ENCODE measurements at places on chromosomes 6 and 20.
A peak's percentile ranks its signal among the peaks of the same experiment; 100 is the strongest.

- no peak for DNase-seq
Observed at GRCh38 chr6:151111670-151112069, 128.1 kb upstream of the AKAP12 start.

- peak; percentile 28 for DNase-seq
Observed at GRCh38 chr6:120378582-120379220, 955.6 kb downstream of the TBC1D32 start.

- DNase-seq = no peak
Observed at GRCh38 chr6:152100183-152100618, 292.7 kb downstream of the ESR1 start.

DNA sequence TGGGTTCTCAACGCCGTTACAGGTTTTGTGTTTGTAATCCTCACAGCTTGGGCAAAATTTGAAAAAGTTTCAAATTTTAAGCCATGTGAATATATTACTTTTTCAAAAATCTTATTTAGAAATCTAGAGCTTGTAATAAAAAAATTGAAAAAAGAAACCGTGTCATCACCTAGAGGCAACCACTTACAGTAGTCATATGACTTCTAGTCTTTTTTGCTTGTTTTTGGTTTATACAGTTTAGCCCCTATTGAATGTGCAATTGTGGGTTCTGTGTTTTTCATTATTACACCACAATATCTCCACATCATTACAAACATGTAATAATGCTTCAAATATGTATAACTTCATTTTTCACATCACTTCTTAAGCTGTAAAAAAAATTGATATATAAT lies 888 bp downstream of the DYNLRB1 start:
- DNase-seq = peak; percentile 41

DNA sequence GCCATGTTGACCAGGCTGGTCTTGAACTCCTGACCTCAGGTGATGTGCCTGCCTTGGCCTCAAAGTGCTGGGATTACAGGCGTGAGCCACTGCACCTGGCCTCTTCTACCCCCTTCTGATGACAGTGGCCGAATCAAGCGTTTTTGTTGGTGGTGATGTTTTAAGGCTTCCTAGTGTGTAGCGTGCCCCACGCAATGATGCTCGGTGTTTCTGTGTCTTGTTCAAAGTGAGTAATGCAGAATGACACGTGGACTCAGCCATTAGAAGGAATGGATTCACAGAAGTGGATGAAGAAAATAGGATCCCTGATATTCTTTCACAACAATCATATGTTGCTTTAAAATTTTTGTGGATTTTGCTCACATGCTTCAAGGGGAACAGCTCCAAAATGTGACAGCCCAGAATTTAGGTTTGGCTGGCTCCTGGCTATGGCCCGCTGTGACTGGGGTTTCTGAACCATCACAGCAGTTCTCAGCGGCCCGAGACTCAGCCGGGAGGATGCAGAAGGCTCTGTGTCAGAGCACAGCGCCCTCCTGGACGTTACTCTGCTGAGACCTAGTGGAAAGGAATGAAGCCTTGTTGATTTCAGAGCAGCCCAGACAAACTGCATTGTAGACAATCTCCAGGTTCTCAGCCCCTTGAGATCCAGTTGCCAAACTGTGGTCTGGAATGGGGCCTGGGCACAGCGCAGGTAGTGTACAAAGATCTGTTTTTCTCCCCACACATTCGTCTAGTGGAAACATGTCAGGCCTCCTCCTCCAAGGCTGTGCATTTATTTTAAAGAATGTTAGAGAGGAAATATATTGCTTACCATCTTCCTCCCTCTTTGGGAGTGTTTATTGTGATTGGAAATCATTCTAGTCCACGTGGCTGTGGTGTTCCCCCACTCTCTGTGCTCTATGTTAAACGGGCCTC lies 57.6 kb upstream of the TIAM2 start:
- no peak for DNase-seq
